CD14-positive monocyte (primary cell): ENCODE measurements at places on chromosomes 4 and X.

DNA sequence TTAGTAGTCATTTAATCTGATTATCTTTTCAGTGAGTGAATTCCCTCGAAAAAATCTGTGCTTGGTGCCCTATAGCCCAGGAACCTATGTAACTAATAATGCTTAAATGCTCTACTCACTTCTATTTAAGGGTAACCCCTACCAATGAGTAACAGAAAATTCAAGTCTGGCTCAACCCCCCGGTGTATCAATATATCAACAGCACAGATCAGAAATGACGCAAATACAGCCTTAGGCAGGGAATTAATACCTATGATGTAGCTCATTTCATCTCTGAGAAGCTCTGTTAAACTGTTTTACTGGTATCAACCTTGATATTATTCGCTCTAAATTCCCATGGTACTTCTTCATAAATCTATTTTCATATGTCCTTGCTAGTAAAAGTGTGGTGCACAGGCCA lies 28.6 kb downstream of the PDGFC start:
- no peak for DNase-seq

DNA sequence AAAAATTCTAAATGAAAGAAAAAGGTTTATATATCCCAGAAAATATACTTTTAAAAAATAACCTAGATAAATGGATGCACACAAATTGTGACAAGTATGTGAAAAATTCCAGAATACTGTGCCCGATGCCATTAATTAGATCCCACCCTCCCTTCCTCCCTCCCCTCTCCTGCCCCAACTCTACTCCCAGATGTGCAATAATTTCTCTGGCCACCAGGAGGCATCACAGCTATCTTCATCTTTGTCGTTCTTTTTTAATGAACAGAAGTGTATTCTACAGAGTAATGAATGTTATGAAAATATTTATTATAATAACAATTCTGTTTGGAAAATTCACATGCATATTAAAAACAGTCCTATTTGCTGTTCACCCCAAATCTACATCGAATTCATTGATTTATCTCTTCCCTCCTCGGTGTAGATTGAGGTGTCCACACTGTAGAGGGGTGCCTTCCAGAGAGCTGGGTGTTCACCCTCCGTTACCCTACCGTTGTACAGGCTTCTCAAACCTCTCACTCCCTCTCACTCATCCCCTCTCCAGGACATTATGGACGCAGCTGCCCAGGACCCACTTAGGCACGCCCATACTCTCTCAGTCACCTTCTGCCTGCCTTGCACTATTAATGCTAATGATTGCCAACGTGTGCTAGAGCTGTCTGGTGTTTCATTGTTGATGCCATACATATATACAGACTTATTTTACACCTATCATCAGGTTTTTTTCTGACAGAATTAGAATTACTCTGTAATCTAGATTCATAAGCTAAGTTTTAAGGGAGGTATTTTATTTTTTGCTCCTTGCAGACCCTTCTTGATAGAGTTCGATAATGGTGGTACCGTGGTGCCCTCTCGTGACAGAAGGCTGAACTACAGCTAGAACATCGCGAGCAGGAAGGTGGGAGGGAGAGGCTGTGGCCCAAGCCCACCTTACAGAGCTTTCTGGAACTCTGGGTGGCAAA lies 14.1 kb downstream of the RAB40AL start:
- peak; percentile 24 for DNase-seq

GRCh38 chr4:124151031-124151430 lies 561.5 kb downstream of the ANKRD50 start:
- no peak for DNase-seq

- no peak for DNase-seq
Observed at GRCh38 chr4:24693636-24694035, 101.7 kb upstream of the SOD3 start.

- DNase-seq: no peak
Observed at GRCh38 chr4:166091146-166091545, 218.1 kb downstream of the TLL1 start.

DNA sequence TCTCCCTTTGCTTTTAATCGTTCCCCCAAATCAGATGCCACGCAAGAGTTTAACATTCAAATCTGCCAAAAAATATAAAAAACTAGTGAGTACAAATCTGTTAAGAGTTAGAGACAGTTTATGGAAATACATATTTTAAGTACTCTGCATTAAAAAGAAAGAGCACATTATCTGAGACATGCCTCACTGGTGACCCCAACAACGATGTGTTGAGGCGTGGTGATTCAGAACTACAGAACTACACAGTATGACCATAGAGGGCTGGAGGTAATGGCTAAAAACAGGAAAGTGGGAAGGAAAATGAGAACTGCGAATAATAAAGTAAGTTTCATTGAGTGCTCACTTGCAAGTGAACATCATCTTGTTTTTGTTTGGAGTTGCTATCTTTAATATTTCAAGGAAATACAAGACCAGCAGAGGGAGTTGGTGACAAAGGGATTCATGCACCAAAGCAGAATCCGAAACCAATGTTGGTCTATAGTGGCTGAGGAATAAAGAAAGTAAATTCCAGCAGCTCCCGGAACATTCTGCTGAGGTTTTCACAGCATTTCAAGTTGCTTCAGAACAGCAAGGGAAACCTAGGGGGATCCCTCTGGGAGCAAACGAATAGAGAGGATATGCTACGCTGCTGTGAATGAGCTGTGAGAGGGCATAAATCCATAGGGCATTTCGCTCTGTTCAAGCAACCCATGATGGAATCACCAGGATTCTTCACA lies 92.2 kb downstream of the DCHS2 start:
- DNase-seq: no peak

DNA sequence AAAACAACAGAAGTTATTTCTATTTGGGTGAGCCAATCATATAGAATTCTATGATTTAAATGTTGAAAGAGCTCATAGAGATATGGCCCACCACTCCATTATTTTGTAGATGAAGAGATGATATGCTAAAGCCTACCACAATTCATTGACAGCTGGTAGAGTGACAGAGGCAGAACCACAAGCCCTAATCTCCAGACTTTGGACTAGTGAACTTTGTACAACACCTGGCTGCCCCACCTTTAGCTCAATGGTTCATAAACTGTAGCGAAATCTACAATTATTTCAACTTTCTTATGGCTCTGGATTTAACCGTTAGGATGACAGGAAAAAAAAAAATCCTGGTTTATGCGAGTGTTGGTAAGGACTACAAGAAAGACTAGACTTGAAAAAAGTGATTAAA lies 50.9 kb downstream of the PRKG2 start:
- DNase-seq: no peak

GRCh38 chr4:173934933-173935620 lies 348.4 kb downstream of the FBXO8 start:
- DNase-seq: no peak

GRCh38 chrX:128619490-128619889 lies 567.3 kb upstream of the ACTRT1 start:
- no peak for DNase-seq

DNA sequence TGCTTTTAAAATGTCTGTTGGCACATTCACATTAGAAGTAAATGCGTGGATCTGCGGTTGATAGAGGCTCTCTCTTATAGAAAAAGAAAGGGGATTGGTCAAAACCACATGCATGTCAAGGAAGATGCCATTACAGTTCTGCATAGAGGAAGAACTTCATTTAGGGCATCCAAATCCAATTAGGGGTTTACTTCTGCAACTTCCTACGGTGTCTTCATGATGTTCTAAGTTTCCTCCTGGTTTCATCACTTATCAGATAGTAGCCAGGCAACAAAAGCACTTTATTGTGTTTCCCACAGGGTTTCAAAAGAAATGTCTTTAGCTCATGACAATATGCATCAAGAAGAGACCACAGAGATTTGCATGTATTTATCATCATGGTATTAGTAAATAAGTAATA lies 136.0 kb upstream of the HPGD start:
- DNase-seq: no peak

DNA sequence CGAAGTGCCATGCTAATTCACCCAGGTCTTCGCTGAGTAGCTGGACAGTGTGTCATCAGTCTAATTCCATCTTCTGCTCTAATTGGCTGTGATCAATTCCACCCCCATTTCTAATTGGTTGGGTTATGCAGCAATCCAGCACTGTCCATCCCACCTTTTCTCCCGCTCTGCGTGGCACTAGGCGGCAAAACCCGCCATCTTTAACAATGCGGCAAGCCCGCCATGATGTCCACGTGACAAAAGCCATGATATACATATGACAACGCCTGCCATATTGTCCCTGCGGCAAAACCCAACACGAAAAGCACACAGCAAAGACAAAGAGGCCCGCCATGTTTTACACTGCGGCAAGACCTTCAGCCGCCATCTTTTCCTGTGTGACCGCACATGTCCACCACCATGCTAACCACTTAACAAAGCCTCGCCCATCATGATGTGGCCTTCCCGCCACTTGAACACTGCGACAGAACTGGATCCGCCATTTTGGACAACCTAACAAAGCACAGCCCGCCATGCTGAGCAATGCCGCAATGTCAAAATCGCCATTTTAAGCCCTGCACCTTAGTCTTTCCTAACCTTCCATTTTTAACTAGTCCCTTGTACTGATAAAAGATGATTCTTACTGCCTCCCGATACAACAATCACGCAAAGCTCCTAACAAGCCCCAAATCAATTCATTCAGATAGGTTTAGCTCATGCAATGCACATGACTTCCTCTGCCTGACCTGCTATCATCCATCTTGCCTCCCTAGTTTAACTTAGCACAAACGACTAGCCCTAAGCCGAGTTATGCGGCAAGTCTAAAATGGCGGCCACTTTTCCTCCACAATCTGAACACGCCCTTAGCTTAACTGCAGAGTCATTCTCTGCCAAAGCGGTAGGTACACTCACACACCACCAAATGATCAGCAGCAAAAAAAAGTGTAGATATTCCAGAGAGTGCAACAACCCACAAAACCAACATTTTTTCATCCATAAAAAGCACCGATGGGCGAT lies 288.3 kb downstream of the CHIC1 start:
- DNase-seq: no peak

DNA sequence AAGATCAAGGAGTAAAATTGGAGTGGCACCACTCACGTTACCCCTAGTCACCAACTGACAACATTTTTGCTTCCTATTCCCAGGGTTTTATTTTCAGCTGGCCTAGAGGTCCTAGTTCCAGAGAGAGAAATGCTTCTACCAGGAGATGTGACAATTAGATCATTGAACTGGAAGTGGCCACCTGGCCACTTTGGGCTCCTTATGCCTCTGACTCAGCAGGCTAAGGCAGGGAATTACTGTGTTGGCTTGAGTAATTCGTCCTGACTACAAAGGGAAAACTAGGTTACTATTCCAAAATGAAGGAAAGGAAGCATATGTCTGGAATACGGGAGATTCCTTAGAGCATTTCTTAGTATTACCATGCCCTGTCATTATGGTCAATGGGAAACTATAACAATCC lies 831.6 kb upstream of the NDST4 start:
- DNase-seq: no peak

- DNase-seq: no peak
Observed at GRCh38 chr4:74522251-74522991, 77.5 kb downstream of the AREG start.

DNA sequence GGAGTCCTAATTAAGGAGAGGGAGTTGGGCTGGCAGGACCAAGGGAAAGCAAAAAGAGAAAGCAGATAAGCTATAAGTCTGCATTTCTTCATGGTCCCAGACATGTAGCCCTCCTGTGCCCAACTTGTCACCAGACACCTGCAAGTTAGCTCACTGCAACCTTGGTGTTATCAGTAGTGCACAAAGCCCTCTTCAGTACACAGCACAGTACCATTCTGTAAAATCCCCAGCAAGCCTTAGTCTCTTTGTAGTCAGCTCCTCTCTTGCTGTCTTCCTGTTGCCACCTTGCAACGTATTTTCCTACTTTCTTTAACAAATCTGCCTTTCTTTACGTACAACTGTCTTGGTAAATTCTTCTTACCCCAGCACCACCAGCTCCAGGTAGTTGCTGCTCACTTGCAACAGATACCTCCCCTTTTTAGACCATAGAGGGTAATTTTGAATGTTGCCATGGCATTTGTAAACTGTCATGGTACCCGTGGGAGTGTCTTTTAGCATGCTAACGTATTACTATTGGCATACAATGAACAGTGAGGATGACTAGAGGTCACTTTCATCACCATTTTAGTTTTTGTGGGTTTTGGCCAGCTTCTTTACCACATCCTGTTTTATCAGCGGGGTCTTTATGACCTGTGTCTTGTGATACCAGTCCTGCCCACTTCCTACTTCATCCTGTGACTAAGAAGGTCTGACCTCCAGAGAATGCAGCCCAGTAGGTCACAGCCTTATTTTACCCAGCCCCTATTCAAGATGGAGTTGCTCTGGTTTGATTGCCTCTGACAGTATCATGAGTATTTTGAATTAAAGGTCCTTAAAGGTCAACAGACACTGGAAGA lies 28.3 kb upstream of the AP1S2 start:
- peak; percentile 78 for DNase-seq

GRCh38 chrX:20454117-20454516 lies 187.4 kb upstream of the RPS6KA3 start:
- DNase-seq: no peak

- DNase-seq: no peak
Observed at GRCh38 chrX:55109306-55109705, 20.5 kb downstream of the PAGE2 start.

- no peak for DNase-seq
Observed at GRCh38 chr4:26420438-26420837, 69.8 kb downstream of the CCKAR start.

DNA sequence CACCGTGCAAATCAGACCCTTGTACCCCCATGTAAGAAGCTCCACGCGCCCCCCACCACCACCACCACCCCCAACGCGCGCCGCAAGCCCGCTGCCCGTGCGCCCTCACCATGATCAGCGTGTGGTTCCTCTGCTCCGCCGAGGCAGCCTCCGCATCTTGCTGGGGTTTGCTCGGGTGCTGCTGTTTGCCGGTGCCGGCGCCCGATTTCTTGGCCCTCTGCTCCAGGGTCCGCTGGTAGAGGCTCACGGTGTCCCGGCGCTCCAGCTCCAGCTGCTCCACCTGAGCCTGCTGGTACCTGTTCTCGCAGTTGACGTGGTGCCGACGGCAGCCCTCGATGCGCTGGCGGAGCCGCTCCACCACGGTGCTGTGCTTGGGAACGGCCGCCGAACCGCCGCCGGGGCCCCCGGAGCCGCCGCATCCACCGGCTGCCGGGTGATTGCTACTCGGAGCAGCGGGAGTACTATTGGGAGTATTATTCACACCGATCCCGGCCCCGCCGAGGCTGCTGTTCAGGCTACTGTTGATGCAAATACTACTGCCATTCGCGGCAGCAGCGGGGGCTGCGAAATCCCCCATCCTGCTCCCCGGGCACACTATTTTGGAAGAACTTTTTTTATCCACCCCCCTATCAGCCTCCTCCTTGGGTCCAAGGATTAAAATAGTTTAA lies 1.1 kb downstream of the MAML3 start:
- DNase-seq: peak; percentile 32
